ENCODE measurements at places on chromosomes 7 and 10. TPM values are rescaled to one million over a fixed set of nuclear protein-coding genes. Genes with fewer than 3 reads are reported as not detected.

DNA sequence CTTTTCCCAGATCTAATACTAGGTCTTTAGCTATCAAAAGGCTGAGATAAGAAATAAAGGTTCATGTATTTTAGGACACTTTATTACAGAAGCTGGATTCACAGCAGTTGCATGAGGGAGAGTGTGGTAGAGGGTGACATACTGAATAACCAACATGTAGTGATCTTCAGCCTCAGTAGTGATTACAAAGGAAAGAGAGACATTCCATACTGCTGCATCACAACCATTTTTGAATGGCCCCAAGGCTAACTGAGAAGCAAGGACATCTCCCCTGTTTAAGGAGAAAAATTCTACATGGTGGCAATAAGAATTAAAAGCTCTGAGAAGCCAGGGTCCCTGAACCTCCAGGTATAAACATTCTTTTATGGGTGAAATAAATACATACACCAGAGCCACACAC, 35.3 kb downstream of the COG5 start:
- DNase-seq = peak; percentile 63

DNA sequence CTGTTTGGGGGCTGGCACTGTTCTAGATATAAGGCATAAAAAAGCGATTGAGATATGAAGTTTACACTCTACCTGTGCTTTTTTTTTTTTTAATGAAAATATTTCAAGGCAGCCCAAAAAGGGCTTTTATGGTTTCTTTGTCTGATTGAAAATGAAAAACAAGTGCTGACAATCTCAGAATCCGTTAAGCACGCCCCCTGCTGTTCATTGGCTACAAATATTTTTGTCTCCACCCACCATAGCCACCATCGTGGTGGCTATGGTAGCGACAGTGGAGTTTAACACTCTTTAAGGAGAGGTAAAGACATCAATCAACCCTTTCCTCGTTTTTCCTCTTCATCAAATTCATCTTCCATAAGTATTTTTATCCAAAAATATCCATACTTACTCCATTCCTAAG, 94.2 kb downstream of the CD36 start:
- DNase-seq = no peak

GRCh38 chr7:100723732-100724275, 3.5 kb downstream of the EPO start:
- DNase-seq = no peak

- DNase-seq = no peak
These were observed 14.3 kb upstream of the RPA3 start for GRCh38 chr7:7732621-7733281.

FOXI2 gene
- total RNA-seq = not detected

DNA sequence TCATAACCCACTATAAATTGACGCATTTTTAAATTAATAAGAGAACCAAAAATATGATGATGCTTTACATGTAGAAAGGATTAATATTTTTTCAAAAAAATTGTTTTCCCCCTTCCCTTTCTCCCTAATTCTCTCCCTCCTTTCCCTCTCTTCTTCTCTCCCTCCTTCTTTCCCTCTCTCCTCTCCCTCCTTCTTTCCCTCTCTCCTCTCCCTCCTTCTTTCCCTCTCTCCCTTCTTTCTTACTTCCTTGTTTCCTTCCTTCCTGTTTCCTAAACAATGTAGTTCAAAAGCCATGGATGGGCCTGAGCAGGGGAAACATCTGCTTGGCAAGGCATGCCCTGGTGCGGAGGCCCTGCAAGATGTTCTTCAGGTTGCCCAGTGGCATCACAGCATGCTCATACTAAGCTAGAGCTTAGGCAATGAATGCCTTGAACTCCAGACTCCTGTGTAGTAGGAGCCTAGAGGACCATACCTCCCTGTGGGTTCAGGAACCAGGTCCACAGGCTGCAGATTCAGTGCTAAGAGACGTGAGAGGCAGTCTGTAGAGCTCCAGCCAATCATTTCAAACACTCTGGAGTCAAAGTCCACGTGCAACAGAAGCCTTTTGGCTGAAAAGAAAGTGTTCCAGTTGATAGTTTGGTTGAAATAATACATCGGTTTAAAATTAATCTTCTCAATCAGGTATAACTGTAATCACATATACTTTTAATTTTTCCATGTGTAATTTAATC, 20.1 kb upstream of the MRPS17 start:
- no peak for DNase-seq

DNA sequence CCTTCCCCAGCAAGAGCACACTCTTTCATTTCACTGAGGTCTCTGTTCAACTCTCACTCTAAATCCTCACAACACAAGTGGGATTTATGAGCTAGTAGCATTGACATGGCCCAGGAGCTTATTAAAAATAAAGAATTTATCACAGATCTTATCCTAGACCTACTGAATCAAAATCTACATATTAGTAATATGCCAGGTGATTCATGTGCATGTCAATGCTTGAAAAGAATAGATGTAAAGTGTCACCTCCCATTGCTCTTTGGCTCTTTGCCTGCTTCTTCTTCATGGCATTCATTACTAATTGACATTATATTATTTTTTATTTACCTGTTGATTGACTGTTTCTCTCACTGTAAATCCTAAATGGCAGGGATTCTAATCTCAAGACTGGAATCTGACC, 459.2 kb upstream of the LRRTM3 start:
- DNase-seq = no peak

GRCh38 chr10:72593963-72594362, 31.9 kb downstream of the MICU1 start:
- DNase-seq = no peak

- DNase-seq = no peak
These were observed 317.8 kb downstream of the SNX13 start for GRCh38 chr7:17622451-17622850.

NACAD gene
- total RNA-seq = 0.08 TPM

ADO gene
- total RNA-seq = 33.2 TPM
